ENCODE measurements at places on chromosomes 11 and 22. TPM values are rescaled to one million over a fixed set of nuclear protein-coding genes. Genes with fewer than 3 reads are reported as not detected.

- DNase-seq: no peak
Measured at GRCh38 chr11:78800096-78800690, 225.5 kb upstream of the NARS2 start.

Gene CRYBA4
- not detected for polyA plus RNA-seq

GRCh38 chr22:47851586-47851985 lies 1089.1 kb downstream of the TBC1D22A start:
- no peak for DNase-seq

Gene CASP5
- polyA plus RNA-seq: 0.32 TPM

DNA sequence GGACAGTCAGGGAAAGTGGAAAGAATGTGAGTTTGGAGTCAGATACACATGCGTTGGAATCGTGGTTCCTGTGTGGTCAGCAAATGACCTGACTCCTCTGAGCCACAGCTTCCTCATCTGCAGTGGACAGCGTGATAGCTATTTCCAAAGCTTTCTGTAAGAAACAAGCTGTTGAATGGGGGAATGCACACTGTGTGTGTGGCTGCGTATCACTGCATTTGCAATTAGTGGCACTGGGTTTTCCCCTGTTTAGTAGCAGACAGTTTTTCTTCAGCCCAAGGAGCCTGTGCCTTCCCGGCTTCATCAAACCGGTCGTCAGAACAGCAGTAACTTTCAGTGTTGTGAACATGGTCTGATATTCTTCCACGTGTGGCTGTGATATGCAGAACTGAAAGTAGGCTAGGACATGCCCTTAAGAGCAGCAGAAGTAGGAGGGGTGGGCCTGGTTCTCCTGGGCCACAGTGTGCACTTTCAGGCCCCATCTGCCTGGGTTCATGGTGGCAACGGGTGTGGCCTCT lies 121.5 kb downstream of the RRAS2 start:
- no peak for DNase-seq

Gene NPAS4
- 2.4 TPM for polyA plus RNA-seq

GRCh38 chr11:3130269-3131071 lies 34.6 kb downstream of the OSBPL5 start:
- no peak for DNase-seq

Gene CARD10
- 16.6 TPM for polyA plus RNA-seq

Gene GRK2
- polyA plus RNA-seq: 66.3 TPM

Gene SLC25A18
- polyA plus RNA-seq: 3.7 TPM

GRCh38 chr22:21628386-21629254 lies 1.2 kb downstream of the YDJC start:
- DNase-seq: no peak

Data from urinary bladder (tissue), 4 donors.